ENCODE measurements at places on chromosomes 16 and 17.

DNA sequence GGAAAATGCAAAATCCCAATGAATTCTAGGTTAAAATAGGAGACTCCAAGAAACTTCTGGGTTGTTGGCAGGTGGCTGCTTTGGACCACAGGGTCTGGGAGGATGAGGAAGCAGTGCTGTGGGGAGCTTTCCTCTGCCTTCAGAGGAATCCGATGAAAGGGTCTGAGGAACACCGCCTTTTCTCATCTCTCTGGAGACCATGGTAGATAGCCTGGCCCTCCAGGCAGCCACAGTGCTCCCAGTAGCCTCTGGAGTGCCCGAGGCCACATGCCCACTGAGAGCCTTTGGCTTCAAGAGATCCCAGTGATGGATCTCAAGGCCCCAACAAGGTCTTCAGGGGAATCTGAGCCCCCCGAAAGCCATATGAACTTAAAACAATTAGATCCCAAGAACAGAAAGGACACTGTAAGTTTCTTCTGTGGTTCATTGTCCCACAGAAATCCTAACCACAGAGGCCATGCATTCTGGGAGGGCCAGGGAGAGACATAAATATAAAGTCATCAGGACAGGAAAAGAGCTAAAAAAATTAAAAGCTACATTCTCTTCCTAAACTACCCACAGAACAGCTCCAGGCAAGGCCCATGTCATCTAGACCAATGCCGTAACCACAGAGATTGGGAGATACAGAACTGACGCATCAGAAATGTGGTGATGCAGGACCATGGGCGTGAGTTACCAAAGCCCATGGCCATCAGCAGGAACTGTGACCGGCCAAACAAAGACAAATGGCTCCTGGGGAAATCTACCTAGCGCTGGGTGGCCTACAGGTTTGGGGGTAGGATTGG lies 24.3 kb downstream of the TK2 start:
- no peak for DNase-seq

DNA sequence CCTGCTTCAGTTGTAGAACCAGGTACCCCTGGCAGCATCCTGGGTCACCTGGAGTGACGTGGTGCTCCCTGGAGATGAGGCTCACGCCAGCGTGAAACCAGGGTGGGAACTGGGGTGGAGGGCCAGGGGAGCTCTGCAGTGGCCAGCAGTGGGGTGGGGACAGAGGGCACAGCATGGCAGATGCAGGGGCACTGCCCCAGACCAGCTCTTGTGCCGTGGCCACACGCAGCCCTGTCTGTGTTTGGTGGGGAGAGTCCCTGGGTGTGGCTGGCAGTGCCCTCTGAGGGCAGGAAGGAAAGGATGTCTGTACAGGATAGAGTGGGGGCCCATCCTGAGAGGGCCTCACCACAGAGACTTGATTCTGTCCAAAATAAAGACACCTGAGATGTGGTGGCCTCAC lies 24.5 kb downstream of the ZNF750 start:
- no peak for DNase-seq

GRCh38 chr17:8869114-8869815 lies 1.8 kb upstream of the PIK3R6 start:
- no peak for DNase-seq

DNA sequence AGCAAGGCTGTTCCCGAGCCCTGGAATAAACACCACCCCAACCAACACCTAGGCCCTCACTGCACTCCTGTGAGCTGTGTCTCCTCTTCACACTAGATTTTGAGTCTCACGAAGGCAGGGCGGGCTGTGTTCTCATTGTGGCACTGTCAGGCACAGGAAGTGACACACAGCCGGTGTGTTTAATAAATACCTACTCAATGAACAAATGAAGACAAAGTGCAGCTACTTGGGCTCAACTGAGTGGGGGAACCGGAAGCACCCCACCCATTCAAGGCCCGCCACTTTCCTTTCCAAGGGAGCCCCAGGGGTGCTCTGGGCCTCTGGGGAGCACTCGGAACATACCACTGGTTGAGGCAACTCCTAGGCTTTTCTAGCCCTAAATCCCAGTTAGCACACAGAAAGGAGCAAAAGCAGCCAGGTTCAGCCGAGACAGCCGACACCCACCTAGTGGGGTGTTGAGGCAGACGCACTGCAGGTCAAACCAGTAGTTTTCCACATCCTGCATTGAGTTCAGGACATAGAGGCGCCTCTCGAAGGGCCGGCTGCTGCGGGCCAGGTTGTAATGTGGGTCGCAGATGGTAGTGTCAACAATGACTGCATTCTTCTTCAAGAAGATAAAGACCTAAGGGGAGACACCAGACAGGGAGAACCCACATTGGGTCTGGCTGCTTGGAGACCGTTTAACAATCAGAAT lies 57.7 kb downstream of the GTF3C1 start:
- DNase-seq: no peak

- no peak for DNase-seq
These were observed 100.9 kb upstream of the MON1B start for GRCh38 chr16:77090062-77090461.

DNA sequence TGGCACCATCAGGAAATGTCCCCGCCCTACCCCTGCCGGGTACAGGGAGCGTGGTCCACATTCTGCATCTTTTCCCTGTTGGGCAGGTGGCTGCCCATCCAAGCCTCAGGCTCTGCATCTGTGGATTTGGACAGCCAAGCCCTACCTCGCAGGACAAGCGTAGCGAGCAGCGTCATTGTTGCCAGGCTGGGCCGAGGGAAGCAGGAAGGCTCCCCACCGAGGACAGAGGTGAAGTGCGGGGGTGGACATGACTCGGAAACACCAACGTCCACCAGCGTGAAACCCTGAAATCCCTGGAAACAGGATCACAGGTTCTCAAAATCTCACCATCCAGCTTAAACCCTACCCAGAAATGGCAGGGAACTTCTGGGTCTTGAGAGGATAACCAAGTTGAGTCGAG lies 73.6 kb downstream of the SOCS1 start:
- no peak for DNase-seq

- no peak for DNase-seq
These were observed 9.2 kb downstream of the AHSP start for GRCh38 chr16:31536804-31537361.

DNA sequence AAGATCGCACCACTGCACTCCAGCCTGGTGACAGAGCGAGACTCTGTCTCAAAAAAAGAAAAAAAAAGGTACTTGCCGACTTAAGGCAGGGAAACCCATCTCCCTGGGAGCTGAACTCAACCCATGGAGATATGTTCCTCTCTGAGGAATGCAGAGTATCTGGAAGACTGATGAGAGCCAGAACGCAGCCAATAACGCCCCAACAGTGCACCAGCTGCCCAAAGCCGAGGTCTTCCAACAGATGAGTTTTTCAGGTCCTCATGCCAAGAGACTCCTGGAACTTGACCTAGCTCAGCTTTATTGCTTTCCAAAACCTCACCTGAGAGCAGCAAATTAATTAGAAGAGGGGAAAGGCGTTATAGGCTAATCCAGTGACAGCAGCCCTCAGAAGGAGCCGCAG lies 9.4 kb downstream of the ELAC2 start:
- DNase-seq: no peak

- DNase-seq: no peak
These were observed 2.5 kb downstream of the SEC14L1 start for GRCh38 chr17:77143306-77143705.

DNA sequence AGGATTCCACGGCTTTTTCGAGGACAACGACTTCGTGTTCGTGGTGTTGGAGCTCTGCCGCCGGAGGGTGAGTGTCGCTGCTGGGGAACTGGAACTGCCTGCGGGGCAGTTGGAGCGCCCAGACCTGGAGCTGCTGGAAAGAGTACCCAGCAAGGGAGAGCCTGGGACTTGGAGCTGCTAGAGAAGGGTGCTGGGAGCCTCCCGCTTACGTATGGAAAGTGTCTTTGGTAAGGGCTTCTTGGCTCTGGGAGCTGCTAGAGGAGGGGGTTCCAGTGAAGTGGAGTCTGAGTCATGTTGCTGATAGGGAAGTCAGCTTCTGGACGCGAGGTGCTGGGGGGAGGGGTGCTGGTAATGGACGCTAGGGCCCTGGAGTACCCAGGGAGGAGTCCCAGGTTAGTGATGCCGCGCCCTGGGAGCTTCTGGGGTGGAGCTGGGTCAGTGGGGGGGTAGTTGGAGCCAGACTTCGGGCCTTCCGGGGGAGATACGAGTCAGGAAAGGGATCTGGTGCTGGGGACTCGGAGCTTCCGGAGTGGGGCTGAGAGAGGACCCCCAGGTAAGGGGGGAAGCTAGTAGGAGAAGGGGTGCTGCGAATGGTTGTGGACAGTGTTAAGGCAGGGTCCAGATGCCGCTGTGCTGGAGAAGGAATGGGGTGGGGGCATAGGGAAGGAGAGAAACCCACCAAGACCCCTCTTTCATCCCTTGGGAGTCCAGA lies 741 bp downstream of the PLK1 start:
- no peak for DNase-seq

DNA sequence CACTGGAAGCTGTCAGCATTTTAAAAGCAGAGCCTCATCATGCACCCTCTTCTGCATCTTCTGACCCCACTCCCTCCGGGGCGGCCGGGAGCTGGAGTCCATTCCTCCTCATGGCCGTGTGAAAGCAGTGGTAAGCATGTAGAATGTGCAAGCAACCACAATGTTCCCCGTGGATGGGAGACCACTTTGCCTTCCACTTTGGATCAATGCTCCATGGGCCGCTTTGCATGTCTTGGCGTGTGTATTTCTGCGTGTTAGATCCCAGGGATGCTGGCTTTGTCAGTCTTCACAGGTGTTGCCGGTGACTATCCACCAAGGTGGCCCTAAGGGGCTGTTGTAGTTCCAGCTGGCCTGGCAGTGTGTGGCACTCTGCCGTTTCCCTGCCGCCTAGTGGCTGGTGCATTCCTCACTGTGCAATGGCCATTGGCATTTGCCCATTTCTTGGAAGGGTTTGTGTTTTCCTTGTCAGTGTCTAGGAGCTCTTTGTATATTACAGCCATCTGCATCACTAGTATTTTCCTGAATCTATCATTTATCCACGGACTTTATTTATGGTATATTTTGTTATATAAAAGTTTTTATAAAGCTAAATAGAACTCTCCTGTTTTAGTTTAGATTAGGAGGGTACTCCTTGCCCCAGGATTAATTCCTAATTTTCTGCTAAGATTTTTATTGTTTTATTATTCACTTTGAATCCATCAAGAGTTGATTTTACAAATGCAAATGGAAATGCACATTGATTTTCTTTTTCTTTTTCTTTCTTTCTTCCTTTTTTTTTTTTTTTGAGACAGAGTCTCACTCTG lies 5.8 kb upstream of the ALDH3A1 start:
- no peak for DNase-seq

DNA sequence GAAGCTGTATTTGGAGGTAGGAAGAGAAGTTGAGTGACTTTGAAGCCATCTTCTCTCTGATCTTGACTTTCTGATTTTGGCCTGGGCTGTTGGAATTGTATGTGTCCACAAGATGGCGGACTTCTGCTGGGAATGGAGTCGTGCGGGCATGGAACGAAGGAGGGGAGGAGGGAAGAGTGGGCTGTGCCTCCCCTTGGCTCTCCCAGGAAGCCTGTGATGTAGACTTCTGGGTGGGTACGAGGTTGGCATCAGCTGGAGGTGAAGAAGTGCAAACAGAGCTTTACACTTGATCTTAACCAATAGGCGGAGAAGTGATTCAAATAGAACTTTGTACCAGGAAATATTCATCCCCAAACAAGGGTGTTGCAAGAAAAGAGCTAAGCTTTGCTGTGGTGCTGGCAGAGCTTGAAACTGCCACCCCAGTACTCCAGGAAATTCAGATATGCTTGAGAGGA lies 7.4 kb upstream of the TMEM220 start:
- no peak for DNase-seq

DNA sequence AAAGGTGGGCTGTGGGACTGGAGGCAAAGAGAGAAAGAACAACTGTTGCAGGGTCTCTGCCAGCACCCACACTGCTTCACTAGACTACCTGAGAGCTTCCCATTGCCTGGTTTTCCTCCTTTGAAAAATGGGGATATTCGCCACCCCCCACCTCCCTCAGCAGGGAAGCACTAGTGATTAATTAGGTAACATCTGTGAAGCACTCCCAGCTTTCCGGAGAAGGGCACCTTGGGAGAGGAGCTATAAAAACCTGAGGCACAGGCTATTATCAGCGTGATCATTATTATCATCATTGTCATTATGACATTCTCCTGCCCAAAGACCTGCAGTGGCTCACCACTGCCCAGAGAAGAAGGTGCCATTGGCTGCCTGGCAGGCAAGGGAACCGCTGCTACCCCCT lies 83.5 kb downstream of the XYLT1 start:
- no peak for DNase-seq

GRCh38 chr16:89823087-89823823 lies 5.0 kb upstream of the SPIRE2 start:
- no peak for DNase-seq

- DNase-seq: peak; percentile 82
These were observed 23.9 kb upstream of the FMNL1 start for GRCh38 chr17:45197555-45198334.

DNA sequence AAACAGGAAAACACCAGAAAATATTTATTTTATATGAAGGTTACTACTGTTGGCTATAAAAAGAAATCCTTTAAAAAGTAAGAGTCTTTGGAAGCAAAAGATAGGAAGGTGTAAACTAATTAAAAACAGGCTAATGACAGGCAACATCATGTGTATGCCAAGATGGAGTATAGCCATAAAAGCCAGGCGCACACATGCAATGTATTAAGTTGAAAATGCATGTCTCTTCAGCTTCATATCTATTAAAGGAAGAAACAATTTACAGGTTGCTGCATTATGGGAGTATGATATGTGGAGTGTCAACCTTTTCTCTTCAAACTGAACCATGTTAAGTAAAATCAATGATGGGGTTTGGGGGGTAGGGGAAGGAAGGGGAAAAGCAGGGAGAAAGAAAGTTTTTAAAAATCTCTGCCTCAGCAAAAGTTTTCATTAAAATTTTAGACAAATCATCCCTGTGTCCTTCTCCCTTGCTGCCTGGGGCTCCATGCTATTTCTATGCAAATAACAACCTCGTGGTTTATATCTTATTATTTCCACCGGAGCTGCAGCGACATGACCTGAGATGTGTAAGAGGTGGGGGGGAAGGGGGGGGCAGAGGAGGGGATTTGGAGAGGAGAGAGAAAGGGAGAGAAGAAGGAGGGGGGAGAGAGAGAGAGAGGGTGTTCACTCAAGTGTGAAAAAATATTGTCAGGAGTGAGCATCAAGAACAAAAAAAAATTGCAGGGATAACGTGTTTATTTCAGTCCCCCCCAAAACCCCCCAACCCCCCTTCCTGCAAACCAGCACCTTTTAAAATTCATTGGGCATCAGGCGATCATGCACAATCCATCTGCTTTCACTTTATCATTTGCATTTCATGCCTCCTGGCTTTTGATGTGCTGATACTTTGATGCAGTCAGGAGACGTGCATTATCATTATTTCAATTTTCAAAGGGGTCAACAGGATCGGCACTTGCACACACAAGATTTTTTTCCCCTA lies 197.6 kb downstream of the AATF start:
- no peak for DNase-seq

- no peak for DNase-seq
These were observed 52.4 kb upstream of the MRPS23 start for GRCh38 chr17:57902117-57902799.

GRCh38 chr17:79838522-79839274 lies 542 bp downstream of the CBX4 start:
- no peak for DNase-seq

- no peak for DNase-seq
These were observed 42.0 kb downstream of the WNT3 start for GRCh38 chr17:46776298-46777005.

GRCh38 chr17:47184681-47185080 lies 4.4 kb downstream of the CDC27 start:
- DNase-seq: no peak

Measured in stimulated activated CD8-positive, alpha-beta memory T cell treated with anti-CD3 and anti-CD28 coated beads, Interleukin-4, amount 100 ng/mL, for 4 hours (primary cell).